ENCODE measurements at places on chromosomes 3 and 15.

DNA sequence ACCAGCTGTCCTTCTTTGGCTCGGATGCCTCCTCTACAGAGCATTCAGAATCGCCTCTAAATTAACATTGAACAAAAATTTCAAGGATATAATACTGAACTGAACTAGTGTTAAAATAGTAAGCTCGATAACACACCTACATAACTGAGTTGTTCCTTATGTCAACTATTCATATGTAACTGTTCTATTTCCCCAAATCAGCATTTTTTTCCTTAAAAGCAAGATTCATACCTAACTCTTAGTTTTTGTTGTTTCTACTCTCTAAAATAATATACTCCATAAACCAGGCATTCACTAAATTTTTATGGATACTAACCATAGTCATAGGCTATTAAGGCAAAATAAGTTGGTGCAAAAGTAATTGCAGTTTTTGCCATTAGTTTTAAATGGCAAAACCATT is 32.7 kb upstream of the OSTN start:
- DNase-seq: no peak

GRCh38 chr3:70999730-71000129 is 583.8 kb downstream of the FOXP1 start:
- no peak for DNase-seq

- no peak for DNase-seq
Observed at GRCh38 chr3:187843654-187844053, 98.4 kb upstream of the BCL6 start.

- no peak for DNase-seq
Observed at GRCh38 chr3:41661796-41662195, 300.1 kb downstream of the ULK4 start.

- DNase-seq: no peak
Observed at GRCh38 chr15:89116404-89116803, 28.1 kb downstream of the ABHD2 start.

DNA sequence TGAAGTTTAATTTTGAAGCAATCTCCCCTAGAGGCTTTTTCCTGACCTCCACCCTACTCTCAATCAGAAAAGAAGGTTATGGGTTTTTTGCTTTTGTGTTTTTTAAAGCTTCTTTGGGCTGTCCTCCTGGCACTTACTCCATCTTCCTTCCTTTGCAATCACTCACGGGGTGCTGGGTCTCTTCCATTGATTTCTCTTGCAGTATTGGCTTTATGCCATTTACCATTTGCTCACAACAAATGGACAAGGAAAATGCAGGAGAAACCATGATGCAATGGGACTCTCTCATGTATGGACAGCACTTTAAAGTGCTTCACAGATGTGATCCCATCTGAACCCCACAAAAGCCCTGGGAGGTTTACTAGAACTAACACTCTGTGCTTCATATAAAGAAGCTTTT is 57.5 kb downstream of the SST start:
- DNase-seq: no peak

DNA sequence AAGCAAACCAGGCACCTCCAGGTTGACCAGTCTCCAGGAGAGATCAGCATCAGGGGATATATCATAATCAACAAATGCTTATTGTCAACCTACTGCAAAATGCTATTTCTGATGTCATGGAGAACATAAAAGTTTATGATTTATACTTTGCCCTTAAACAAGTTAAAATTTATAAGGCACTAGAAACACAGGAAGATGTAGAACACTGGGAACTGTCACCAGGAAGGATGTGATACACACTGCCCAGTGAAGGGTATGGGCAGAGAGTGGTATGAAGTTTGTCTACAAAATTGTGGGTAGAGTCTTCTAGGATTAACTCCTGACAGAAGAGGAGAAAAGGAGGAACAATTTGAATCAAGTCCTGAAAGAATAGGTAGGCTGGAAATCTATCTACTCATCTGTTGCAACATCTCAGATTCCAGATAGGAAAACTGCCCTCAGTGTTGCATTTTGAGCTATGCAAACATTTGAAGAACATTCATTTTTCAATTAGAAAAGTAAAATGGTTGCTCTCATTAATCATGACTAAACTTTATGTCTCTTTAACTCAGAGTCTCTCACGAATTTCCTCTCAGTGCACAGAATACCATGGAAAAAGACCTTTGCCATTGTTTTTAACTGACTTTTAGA is 105.9 kb upstream of the SKOR1 start:
- DNase-seq: no peak

DNA sequence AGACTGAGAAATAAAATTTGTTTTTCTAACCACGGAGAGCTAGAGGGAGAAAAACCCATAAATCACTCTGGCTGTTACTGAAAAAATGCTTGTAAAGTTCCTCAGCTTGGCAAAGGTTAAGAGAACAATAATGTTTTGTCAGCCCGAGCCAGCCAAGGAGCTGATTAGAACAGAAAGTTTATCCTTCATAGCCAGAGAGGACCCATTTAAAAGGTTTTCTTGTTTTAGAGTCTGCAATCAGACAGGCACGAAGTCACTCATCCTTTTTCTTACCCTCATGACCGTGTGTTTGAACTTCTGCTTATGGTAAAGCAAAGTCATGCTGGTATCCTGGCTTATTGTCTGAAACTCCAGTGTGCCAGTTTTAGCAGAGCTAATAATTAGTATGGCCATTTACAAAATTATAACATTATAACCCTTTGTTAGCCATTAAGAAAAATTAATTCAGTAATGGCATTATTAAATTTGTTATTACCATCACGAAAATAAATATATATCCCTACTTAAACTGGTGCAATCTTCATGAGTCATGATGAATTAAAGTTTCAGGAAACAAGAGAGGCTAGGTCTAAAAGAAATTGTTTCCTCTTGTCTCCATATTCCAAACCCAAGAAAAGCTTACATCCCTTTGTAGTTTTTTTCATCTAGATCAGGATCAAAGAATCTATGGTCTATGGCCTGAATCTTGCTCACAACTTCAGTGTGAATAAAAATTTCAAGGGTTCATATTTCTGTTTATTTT is 13.5 kb upstream of the STXBP5L start:
- DNase-seq: no peak

DNA sequence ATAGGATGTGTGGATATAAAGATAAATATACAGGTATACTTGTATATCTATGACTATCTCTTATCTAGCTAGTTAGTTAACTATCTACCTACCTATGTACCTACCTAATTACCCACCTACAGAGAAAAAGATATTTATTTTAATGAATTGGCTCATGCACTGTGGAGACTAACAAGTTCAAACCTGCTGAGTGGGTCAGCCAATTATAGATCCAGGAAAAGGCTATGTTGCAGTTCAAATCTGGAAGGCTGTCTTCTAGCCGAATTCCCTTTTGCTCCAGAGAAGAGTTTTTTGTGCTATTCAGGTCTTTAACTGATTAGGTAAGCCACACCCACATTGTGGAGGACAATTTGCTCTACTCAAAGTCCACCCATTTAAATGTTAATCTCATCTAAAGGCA is 335.0 kb downstream of the GRM7 start:
- DNase-seq: no peak

DNA sequence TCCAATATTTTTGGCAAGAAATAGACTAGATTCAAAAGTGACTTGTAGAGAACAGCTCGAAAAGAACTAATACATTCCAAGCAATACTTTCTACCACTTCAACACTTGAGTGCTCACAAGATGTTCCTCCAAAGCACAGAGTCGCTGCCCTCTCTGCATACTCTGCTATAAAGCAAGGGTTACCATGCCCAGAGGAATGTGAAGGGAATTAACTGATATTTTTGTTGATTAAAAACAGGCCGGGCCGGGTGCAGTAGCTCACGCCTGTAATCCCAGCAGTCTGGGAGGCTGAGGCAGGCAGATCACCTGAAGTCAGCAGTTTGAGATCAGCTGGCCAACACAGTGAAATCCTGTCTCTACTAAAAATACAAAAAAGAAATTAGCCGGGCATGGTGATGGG is 57.6 kb upstream of the CSPG5 start:
- DNase-seq: no peak

DNA sequence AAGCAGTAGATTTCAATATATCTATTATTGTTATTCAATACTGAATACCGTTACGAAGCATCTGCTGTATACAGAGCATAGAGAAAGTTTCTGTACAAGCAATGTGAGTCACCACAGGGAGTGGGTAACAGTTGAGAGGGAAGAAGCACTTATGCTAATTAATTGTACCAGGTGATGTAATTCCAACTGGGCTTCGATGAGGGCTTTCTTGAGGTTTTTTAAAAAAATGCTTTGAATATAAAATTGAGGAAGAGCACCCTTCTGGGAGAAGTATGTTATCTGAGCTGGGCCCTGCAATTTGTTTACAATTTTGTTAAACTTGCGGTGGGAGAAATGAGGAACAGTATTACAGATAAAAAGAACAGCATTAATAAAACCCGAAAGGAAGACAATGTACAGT is 197.9 kb downstream of the TPRG1 start:
- DNase-seq: no peak

- DNase-seq: no peak
Observed at GRCh38 chr3:58188173-58188564, 22.6 kb downstream of the DNASE1L3 start.

GRCh38 chr15:45829336-45830153 is 194.7 kb downstream of the SQOR start:
- DNase-seq: no peak

Measured in breast epithelium (tissue), 4 donors.